AG09319 (cell line): ENCODE measurements at places on chromosomes 1 and 21.
A peak's percentile ranks its signal among the peaks of the same experiment; 100 is the strongest.

GRCh38 chr1:210428696-210429095, 100.0 kb downstream of the HHAT start:
- no peak for DNase-seq

DNA sequence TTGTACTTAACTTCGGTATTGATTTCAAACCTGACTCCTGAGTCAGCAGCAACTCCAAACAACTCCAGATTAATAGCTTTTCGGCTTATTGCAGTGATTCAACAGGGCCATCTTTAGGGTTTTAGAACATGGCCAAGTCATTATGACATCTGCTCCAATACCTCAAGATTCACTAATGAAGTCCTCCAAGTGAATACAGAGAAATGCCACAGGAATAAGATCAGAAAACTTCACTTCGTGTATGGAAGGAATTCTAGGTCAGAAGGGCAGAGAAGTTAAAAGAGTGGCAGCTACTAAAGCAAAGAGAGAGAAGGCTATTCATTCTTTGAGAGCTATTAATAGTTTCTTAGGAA, 7.6 kb upstream of the C1orf116 start:
- no peak for DNase-seq

- DNase-seq = no peak
Observed at GRCh38 chr1:42209526-42210251, 45.1 kb upstream of the GUCA2A start.

DNA sequence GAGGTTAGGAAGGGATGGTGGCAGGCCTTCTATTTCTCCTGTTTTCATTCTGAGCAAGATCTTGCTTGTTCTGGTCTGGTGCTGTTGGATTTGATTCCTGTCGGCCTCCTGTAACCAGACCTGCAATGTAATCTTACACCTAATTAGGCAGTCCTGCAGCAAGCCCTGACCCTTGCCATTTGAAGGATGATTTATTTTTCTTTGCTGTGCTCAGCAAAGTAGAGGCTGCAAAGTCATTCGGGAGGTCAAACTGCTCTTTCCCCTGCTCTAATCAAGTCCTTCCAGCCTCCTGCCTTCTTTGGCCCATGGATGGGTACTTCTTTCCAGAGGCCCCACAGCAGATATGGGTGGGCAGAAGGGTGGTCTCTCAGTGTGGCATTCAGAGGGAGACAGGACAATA, 417.7 kb upstream of the USP24 start:
- DNase-seq = no peak

DNA sequence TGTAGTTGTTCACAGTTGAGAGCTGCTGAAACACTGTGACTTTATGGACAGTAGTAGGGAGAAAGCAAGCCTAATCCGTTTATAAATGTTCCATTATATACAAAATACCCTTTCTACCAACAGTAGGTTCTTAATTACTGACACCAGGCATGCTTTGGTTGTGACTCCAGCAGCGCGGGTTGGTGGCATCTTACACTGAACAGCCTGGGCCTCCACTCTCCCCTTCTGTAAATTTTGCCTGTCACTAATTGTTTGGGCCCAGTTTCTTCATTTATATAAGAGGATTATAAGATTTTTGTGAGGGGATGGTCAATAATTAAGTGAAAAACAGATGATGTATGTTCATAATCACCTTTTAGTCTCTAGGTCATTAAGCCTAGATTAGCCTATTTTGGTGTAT, 58.2 kb downstream of the ITSN1 start:
- no peak for DNase-seq

- DNase-seq = no peak
Observed at GRCh38 chr1:159947942-159948341, 2.5 kb upstream of the IGSF9 start.

DNA sequence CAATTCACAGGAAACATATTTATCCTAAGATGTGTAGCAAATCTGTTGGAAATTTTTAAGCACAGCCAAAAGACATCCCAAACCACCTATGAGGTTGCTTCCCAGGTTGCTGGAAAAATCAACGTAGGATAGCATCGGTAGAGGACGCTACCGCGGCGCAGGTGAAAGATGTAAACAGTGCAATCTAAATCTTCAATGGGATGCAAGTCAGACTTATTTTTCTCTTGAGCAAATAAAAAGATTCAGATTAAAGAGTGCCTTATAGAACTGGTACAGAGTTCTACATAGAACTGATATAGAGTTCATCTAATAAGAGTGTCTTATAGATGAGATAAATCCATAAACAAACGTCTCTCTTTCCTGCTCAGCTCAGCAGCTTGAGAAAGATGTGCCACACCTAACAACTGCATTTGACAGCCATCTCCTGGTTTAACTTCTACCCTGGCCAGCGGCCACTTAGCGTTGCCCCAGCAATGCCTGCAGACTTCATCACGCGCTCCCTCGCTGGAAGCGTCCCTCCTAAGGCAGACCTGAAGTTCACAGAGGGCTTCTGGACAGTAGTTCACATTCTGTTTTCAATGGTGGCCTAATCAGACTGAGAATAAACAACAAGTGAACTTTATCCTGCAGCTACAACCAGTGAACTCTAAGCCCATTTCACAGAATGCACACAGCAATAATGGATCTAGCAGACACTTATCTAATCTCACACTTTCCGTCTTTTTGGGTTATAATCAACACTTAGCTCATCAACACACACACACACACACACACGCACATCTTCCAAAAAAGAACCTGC, 164.5 kb downstream of the TOMM20 start:
- DNase-seq = no peak

- DNase-seq = no peak
Observed at GRCh38 chr21:22438428-22439086, 1440.3 kb downstream of the NCAM2 start.

- no peak for DNase-seq
Observed at GRCh38 chr21:27244352-27244751, 277.5 kb upstream of the ADAMTS5 start.

DNA sequence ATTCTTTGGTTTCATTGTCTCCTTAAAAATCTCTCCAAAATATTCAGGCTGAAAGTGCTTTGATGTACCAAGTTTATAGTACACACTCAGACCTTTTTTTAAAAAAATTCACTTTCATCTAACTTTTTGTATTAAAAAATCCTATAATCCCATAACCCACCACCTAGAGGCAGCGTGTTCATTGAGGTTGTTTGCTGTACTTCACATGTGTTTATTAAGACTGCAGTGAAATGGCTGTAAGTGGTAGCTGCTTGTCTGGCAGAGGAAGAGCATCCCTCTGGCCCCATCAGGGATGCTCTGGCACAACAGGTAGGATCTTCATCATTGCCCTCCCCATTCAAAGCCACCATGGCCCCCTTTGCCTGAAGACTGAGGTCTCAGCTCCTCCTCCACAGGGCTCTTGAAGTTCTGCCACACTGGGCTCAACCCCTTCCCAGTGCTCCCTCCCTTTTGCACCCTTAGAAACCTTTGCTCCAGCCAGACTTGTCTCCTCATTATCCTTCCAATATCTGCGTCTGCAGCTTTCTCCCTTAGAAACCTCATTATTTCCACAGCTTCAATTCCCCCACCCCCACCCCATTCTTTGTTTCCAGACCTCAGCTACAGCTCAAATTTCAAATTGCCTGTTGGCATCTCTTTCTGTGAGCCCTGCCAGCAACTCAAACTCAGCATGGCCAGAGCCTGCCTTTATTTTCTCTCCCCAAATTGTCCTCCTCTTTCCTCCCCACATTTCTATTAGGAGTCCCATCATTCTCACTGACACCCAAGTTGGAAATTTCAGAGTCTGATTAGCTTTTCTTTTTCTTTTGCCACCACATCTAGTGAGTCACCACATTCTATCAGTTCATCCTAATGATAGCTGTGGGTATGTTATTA, 369.6 kb upstream of the USP24 start:
- peak; percentile 64 for DNase-seq

DNA sequence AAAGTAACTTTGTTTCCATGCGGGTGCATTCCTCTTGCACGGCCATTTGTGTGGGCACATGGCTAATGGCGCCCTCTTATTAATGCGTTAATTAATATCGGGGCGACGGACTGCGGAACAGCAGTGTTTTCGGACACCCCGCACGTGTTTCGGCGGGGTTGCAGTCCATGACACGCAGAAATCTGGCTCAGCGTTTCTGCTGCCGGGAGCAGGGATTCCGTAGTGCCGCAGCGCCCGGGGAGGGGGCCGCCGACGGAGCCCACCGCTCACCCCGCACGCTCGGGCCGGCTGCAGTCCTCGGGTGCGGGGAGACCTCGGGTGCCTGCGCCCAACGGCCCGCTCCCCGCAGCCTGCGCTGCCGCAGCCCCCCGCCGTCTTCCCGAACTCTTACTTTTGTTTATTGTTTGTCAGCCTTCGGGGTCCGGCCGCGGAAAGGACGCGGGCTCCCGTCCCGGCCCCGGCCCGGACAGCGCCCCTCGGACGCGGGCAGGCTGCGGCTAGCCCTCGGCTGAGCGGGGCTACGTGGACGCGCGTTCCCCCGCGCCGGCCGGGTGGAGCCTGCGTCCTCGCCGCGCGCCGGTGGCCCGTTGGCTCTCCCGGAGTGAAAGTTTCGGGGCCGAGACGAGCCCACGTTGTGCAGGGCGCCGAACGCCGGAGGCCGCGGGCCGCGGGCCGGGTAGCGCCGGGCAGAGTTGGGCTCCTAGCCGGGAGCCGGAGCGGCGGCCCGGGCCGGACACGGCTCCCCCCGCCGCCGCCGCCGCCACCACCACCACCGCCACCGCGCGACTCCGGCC, 849 bp downstream of the NFIA start:
- DNase-seq = no peak

GRCh38 chr1:210262167-210262896, 29.7 kb downstream of the SERTAD4 start:
- DNase-seq = peak; percentile 87

- no peak for DNase-seq
Observed at GRCh38 chr21:29005696-29006095, 13.0 kb upstream of the LTN1 start.

- no peak for DNase-seq
Observed at GRCh38 chr1:119286587-119287181, 81.9 kb upstream of the HAO2 start.

GRCh38 chr1:154186852-154187501, 4.9 kb downstream of the TPM3 start:
- DNase-seq = no peak

GRCh38 chr1:240591564-240591963, 20.4 kb downstream of the GREM2 start:
- no peak for DNase-seq

GRCh38 chr1:243316366-243316989, 60.6 kb downstream of the SDCCAG8 start:
- DNase-seq = no peak

- peak; percentile 14 for DNase-seq
Observed at GRCh38 chr1:22712502-22713271, 2.0 kb downstream of the EPHB2 start.

DNA sequence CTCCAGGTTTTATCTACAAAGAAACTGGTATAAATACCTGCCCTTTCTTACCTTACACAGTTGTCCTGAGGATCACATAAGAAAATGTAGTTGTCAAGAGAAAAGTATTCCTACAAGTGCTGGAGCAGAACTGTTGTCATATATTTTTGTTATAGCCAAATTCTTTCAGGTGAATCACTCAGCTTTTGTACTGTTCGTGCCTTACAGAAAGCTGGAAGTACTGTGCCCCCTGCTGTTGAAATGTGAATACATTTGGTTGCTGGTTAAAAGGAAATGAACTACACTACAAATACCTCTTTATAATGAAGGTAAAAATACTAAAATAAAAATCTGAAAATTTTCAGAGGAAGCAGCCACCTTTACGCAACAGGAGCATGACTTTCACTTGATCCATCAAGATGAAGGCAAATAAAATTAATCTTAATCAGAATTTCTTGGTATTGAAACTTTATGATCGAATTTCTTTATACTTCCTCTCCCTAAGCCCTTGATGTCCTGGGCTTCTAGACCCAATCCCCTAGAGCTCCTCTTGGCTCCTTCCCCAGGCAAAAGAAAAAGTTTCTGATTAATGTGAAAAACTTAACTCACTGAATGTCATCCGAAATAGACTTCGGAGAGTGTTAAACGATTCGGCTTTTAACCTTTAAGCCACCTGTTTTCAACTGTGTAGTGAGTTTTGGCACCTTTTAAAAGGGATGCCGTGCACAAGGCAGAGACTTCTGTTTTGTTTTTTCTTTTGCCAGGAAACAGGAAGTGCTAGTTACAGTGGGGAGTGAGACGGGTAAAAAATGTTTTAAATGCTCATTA, 12.5 kb downstream of the CHML start:
- no peak for DNase-seq

GRCh38 chr1:39632682-39633417, 6.6 kb downstream of the HEYL start:
- DNase-seq = peak; percentile 14

GRCh38 chr1:39933956-39934941, 20.7 kb upstream of the MFSD2A start:
- peak; percentile 96 for DNase-seq

DNA sequence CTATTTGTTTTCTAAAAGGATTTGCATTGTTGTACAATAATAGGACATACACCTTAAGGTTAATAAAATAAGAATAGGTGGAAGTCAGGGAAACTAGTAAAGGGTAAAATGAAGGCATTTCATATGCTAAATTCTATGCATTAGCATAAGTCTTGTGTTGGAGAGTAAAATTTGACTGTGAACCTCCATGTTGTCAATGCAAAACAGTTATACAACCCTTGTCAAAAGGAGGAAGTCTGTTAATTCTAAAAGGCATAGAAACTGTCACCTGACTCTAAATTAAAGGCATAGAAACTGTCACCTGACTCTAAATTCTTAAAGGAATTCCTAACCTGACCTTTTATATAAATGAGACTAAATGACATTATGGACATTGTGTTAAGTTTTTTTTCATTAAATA, 291.8 kb downstream of the OLFM3 start:
- DNase-seq = no peak

GRCh38 chr1:8661185-8662110, 156.0 kb downstream of the RERE start:
- DNase-seq = no peak

- peak; percentile 24 for DNase-seq
Observed at GRCh38 chr21:45460611-45461368, 55.8 kb downstream of the COL18A1 start.
